ENCODE measurements at places on chromosomes 6 and 20.

DNA sequence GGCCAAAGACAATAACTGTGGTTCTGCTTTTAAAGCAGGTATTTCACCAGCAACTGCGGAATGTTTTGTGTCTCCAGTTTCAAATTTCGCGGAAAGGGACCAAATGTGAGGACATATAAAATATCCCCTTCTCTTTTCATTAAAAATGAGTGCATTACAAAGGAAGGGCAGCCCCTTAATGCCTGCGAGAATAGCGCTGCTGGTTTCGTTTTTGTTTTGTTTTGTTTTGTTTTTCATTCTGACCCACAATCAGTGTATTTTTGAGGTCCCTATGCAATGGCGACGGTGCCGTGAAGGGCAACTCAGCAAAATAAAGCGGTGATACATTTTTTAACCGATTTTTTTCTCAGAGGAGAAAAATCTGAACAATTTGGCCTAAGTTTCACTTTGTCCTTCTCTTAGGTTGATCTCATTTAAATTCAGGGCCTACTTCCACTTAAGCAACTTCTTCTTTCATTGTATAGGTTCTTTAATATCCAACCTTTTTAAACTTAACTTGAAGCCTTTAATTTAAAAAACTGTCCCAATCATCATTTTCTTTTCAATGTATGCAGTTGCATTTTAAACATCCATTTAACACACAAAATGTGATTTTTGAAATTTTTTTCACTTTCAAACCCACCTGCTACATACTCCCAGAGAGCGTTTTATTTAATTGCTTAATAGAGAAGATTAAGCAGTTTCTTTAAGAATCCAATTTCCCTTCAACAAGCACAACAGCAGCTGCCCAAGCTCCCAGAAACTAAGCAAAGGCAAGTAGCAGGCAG is 2.9 kb upstream of the HIVEP2 start:
- no peak for DNase-seq

DNA sequence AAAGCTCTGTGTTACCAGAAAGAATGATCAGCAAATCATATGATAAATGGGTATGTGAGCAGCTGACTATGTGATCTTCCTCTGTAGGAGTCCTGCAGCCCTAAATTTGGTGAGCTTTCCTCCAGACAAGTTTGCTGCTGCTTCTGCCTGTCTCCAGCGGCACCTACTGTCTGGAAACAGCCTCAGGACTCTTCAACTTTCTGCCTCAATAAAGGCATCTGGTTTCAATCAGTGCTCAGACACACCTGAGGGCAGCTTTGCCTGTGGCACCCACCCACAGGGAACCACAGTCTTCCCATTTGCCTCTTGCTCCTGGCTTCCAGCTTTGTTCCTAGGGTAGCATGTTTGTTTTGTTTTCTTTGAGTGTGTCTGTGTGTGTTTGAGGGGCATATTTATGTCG is 727.9 kb upstream of the MAN1A1 start:
- no peak for DNase-seq

- no peak for DNase-seq
These were observed 440.2 kb downstream of the TBC1D32 start for GRCh38 chr6:120894077-120894476.

DNA sequence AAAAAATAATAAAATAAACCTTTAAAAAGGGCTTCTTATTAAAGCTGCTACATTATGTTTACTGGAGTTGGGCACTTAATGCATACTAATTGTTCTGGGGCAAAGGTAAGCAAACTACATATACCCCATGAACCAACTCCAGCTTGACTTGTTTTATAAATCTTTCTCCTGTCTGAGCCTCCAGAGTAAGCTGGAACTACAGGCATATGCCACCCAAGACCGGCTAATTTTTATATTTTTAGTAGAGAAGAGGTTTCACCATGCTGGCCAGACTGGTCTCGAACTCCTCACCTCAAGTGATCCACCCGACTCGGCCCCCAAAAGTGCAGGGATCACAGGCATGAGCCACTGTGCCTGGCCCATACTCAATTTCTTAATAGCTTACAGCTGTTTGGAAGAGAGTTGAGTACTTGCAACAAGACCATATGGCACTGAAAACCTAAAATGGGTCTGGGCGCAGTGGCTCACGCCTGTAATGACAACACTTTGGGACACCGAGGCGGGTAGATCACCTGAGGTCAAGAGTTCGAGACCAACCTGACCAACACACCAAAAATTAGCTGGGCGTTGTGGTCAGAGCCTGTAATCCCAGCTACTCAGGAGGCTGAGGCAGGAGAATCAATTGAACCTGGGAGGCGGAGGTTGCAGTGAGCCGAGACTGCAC is 19.9 kb downstream of the ROMO1 start:
- no peak for DNase-seq

DNA sequence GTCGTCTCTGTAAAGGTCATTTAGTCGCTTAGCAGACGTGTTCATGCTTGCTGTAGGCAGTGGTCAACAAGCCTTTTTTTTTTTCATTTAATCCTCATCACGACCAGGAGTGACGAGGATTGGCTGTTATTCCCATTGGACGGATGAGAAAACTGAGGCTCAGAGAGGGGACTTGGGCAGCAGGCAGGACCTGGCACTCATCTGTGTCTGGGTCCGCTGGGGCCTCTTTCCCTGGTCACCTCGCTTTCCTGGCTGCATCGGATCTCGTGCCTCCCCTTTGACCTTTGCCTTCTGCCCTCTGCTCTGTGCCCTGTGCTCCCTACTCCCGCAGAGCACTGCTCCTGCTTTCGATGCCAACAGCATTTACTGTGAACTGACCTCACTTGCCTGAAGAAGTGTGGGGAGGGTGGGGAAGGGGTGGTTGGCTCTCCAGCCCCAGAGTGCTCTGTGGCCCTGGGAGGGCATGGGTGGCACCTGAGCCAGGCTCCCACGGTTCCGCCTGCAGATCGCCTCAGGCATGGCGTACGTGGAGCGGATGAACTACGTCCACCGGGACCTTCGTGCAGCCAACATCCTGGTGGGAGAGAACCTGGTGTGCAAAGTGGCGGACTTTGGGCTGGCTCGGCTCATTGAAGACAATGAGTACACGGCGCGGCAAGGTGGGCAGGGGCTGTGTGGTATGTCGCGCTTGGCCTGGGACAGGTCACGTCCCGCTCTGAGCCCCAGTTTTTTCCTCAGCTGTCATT is 56.2 kb downstream of the SRC start:
- DNase-seq: no peak

- no peak for DNase-seq
These were observed 70.6 kb upstream of the DEFB112 start for GRCh38 chr6:50120300-50120699.

- DNase-seq: no peak
These were observed 54.2 kb upstream of the ZFAND3 start for GRCh38 chr6:37765182-37765775.

GRCh38 chr20:44584162-44584561 is 1.8 kb downstream of the PKIG start:
- DNase-seq: no peak

DNA sequence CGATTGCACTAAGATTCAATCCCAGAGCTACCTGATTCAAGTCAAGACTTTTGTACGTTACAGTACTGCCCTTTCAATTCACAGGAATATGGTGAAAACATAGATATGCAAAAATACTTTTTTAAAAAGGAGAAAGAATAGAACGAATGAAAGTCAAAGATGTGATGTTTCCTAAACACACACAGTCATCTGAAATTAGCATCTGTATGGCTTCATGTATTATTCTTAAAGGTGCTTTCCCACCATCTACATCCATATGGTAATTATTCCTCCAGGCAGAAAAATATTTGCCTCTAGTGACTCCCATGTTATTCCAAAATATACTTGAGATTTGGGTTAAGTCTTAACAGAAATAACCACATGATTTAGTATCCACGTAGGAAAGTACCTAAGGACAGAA is 115.5 kb upstream of the LAMP5 start:
- no peak for DNase-seq

GRCh38 chr6:80543151-80543550 is 436.7 kb downstream of the BCKDHB start:
- DNase-seq: no peak

DNA sequence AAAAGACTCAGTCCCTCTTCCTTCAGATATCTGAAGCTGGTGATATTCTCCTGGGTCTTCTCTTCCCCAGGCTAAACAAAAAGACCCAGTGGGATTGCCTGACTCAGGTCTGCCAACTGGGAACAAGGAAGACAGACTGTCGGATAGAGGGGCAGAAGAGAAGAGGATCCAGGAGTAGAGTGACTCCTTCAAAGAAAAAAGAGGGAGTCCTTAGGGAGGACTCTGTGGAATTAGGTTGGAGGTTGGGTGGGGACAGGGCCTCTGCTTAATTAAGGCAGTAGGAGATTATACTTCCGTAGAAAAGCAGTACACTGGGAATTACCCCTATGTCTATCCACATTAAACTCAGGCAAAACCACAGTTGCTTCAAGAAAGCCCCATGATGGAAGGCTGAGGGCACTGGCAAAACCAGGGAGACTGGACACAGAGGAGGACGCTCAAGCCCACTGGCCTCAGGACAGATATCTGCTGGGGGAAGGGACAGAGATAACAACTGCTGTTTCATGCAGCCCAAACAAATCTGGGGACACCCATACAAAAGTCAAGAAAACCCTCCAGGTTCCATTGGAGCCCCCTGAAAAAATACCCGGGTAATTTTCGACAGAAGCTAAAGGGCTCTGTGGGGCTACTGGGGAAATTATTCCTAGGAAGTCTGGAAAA is 5.7 kb downstream of the BCL2L1 start:
- DNase-seq: no peak

GRCh38 chr20:20926222-20926905 is 179.8 kb downstream of the LINC00237 start:
- DNase-seq: no peak

- DNase-seq: no peak
These were observed 21.2 kb upstream of the VEGFA start for GRCh38 chr6:43748765-43749164.

DNA sequence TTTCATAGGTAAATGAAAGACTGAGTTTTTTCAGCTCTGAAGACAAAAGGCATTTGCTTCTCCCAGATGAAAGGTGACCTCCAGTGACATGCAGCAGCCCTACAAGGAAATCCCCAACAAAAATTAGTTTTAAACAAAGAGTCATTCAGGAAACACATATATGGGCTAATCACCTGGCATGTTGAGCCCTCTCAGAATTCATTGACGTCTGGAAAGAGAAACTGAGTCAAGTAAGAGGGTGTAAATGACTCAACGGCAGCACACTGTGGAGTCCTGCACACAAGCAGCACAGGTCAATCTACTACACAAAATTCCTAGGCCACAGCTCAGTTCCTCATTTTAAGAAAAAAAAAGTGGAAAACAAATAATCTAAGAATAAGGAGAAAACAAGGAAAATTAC is 592.3 kb downstream of the EPHA7 start:
- no peak for DNase-seq

DNA sequence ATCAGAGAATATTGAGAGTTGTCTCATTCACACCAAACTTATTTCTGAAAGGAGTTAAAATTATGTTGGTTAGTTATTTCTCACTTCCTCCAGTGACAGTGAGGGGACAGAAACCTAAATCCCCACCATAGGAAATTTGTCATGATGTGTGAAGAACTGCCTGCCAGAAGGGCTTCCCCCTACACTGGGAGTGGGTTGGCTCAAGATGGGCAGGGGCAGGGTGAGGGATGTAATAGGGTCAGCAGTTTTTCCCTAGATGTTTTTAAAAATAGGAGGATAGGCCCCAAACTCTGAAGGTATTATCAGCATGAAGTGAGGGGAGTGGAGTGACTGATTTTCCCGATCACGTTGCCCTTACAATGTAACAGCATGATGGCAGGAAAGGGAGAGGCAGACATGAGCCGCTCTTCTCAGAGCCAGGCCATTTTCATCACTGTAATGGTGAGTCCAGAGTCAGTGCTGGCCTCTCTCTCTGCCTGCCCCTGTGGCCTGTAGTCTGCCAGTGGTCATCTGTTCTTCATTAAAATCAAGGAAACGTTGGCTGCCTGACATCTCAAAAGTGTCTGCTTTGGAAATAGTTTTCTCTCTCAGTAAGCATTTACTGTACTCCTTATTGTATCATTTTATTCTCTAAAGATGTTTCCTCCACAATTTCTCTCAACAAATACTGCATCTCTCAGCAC is 59.8 kb upstream of the SYNJ2 start:
- no peak for DNase-seq

- no peak for DNase-seq
These were observed 71.6 kb upstream of the GLP1R start for GRCh38 chr6:38976801-38977500.

- no peak for DNase-seq
These were observed 11.0 kb upstream of the RAD21L1 start for GRCh38 chr20:1214838-1215261.

DNA sequence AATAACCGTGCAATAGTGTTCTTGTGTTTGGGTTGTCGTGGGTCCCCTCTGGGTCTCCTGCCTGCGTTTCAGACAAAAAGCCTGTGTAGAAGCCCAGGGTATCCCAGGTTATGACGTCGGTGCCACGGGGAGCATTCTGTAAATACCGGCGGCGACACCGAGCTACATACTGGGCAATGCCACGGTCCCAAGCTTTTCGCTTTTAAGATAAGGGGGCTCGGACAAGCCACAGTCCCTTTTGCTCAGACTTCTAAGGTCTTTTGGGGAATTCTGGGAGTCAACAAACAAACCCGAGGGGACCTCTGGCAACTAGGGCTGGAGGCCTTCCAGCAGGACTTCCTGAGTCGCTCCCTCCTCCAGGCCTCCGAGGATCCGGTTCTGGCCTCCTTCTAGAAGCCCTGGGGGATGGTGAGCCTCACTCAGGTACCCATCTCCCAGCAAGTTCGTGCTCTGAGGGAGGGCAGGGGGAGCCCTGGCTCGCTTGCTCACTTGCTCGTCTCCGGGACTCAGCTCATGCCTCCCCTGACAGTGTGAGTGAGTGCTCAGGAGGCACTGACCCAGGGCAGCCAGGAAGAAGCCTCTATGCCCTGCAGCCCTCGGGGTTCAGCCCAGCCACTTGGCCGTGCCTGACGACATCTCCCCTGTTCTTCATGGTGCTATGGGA is 62.4 kb upstream of the MRPS10 start:
- no peak for DNase-seq

GRCh38 chr6:153568628-153569027 is 437.5 kb upstream of the RGS17 start:
- no peak for DNase-seq

- no peak for DNase-seq
These were observed 47.8 kb downstream of the GMPR start for GRCh38 chr6:16286151-16286522.

GRCh38 chr6:122246906-122247658 is 152.4 kb upstream of the HSF2 start:
- DNase-seq: no peak

GRCh38 chr6:47905717-47906116 is 123.9 kb downstream of the OPN5 start:
- DNase-seq: no peak

DNA sequence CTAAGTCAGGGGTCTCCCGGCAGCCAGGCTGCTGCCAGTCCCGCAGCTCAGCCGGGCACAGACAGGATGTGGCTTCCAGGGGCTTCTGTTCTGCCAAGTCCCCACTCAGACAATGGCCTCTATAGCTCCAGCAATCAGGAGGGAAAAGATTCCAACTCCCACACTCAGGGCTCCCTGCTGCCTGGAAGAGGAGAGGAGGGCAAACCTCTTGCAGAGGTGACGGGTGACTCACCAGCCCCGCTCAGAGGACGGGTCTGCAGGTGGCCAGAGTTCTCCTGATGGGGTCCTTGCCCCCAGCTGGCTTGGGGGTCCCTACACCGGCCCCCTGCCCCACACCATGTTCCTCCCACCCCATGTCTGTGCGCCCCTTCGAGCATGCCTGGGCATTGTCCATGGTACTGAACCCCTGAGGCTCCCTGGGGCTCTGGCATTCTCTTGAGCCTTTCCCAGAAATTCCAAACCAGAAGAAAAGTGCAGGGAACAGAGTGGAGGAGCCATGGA is 32.6 kb downstream of the NTSR1 start:
- no peak for DNase-seq
